ENCODE measurements at places on chromosomes 3 and 15.

- no peak for DNase-seq
These were observed 61.8 kb downstream of the ATP11B start for GRCh38 chr3:182855076-182855475.

- DNase-seq: no peak
These were observed 95.5 kb upstream of the SETMAR start for GRCh38 chr3:4207672-4208071.

- no peak for DNase-seq
These were observed 1.2 kb downstream of the MEX3B start for GRCh38 chr15:82044373-82045178.

DNA sequence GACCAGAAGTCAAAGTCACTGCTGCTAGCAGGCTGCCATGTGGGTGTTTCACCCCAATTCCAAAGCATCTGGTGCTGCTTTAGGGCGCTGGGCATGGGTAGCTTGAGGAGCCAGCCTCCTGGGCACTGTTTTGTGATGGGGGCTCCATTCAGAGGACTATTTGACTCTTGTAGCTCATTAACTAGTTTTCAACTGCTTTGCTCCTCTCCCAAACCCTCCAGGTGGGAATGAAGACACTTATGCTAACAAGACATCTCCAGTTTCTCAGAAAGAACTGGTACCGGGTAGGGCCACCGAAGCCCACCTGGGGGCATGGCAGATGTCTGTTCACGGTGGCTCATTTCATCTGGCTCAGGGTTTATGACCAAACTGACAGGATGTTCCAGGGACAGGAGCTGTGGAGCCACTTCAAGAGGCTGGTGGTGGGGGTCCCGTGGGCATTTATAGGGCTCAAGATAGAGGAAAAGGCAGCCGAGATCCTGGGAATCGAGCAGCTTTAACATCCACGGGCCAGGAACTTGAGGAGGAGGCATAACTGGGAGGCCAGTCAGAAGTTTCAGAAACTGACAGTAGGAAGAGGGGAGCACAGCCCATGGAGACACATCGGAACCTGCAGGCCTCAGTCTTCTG, 17.7 kb downstream of the AMOTL2 start:
- DNase-seq: no peak

DNA sequence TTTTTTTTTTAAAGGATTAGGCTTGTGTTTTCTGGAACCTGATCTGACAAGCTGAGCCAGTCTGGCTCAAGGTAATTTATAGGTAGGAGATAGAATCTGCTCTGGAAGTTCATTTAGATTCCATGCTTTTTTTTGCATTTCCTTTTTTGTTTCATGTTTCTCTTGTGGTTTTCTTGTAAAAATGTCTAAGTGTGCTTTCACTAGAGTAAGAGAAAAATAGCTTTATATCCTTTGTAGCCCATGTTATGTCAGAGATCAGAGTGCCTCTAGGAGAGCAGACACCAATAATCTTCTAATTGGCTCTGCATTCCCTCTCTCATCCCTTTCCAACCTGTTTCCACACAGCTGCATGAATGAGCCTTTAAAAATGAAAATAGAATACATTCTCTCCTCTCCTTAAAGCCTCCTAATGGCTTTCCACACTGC, 389.8 kb upstream of the KCNMB2 start:
- DNase-seq: no peak

Data from stimulated activated CD8-positive, alpha-beta memory T cell treated with anti-CD3 and anti-CD28 coated beads, Interleukin-15, amount 100 ng/mL, for 24 hours (primary cell).